ENCODE measurements at places on chromosomes 5 and 9.

DNA sequence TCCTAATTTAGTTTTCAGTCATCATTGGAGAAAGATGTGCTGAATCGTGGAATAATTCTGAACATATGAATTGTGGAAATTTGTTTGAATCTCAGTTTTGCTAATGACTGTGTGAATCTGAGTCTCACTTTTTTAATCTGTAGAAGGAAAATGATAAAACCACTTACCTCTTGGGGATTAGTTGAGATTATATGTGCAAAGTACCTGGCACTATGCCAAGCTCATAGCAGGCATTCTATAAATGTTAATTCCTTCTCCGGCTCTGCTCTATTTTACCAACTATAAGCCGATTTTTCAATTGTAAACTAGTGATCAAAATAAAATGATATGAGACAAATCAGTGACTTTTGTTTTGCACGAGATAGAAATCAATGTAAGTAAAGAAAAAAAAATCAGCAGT is 290.8 kb downstream of the TRPM3 start:
- no peak for DNase-seq

- no peak for DNase-seq
These were observed 157.2 kb upstream of the CD180 start for GRCh38 chr5:67353500-67354450.

GRCh38 chr5:116075191-116075831 is 9.5 kb upstream of the COMMD10 start:
- DNase-seq, result no peak

DNA sequence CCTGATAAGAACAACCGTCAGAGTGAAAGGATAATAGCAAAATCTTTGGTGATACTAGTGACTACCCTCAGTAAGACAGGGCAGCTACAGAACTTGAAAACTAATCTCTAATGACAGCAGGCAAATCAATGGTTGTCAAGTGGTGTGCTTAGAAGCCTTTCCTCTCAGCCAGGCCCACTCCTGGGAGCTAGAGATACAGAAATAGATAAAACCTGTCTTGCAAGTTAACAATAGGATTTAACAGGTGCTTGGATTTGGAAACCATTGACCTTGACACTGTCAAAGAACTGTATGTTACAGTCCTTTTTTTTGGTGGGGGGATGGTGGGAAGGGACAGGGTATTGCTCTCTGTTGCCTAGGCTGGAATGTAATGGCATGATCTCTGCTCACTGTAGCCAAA is 118.6 kb downstream of the BASP1 start:
- DNase-seq, result no peak

- no peak for DNase-seq
These were observed 126.4 kb upstream of the RAI14 start for GRCh38 chr5:34529581-34530331.

DNA sequence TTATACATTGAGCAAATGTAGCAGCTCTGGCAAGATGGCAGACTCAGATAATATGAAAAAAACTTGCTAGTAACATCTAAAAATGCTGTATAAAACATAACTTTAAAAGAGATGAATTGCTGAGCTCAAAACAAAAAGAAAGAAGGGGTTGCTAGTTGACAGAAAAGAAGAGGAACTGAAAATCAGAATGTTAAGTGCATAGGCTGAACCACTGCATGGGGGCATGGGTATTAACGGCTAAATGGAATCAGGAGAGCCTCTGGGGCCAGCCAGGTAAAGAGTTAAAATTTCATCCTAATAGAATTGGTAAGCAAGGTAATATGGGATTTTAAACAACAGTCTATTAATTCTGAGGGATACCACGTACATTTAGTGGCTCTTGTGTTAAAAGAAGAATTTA is 146.8 kb downstream of the SMC2 start:
- DNase-seq, result no peak

- no peak for DNase-seq
These were observed 54.4 kb downstream of the ARRDC3 start for GRCh38 chr5:91328743-91329142.

- DNase-seq, result no peak
These were observed 127.1 kb downstream of the GLIS3 start for GRCh38 chr9:4172731-4173130.

- no peak for DNase-seq
These were observed 692.7 kb downstream of the DNAH5 start for GRCh38 chr5:13251623-13252376.

DNA sequence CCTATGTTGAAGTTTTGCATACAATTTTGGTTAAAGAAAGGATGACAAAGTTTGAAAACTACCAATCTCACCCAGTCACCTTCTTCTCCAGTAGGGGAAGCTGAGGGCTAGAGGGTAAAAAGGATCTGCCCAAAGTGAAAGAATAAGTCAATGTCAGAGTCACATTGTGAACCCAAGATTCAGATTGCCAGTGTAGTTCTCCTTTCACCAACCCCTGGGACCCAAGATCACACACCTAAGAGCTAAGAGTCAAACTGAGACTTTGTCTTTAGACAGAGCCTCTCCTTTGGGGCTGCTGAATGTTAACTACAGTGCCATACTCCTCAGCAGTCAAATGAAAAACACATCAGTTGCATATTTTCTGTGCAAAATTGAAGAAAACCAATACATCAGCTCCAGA is 210.6 kb downstream of the ATP10B start:
- DNase-seq, result no peak

DNA sequence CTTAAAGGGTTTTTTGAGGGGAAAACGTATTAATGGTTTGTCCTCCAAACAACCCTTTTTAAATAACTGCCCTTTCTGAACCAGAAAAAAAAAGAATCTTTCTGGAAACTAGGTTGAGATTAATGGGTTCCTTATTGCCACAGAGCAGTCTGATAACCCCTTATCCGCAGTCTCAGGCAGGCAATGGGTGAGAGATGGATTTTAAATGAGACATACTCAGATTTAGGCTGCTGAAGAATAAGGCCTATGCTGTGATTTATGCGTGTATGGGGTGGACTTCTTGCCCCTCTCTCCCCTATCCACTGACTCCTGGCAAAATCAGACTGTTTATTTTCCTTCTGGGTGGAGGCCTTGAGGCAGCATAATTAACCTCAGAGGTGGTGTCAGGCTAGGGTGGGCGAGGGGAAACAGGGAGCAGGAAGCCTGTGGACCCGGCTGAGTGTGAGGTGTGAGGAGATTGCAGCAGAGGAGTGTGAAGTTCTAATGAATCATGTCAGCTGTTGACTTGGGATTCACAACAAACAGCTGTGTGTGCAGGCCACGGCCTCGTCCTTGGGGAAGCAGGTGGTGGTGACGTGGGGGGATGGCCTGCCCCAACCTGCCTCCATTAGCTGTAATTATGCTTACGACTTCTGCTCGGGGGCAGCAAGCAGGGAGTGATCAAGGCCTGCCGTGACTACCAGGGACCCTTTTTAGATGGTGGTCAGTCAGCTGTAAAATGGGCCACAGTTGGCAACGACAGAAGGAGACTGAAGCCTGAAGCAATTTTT is 196.4 kb downstream of the SEMA6A start:
- DNase-seq, result no peak

Measured in effector memory CD4-positive, alpha-beta T cell (primary cell).